ENCODE measurements at places on chromosomes 12 and 14. TPM values are rescaled to one million over a fixed set of nuclear protein-coding genes. Genes with fewer than 3 reads are reported as not detected.

- no peak for DNase-seq
Measured at GRCh38 chr14:62123961-62124360, 361.7 kb downstream of the SNAPC1 start.

DNA sequence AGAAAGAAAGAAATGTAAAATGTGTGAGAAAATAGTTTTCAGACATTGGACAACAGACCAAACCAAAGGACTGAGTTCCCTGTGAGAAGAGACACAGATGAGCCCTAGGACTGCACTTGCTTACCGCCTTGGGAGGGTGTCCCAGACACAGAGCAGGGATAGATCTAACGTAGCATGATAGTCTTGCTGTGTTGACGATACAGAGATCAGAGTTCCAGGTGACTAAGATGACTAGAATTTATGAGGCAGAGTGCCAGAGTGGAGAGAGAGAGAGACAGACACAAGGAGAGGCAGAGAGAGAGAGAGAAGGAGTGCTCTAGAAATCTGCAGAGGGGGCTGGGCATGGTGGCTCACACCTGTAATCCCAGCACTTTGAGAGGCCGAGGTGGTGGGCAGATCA lies 148.2 kb upstream of the LMNTD1 start:
- DNase-seq = no peak

GRCh38 chr12:76964784-76965571 lies 86.2 kb upstream of the CSRP2 start:
- no peak for DNase-seq

Gene LALBA
- not detected for total RNA-seq

DNA sequence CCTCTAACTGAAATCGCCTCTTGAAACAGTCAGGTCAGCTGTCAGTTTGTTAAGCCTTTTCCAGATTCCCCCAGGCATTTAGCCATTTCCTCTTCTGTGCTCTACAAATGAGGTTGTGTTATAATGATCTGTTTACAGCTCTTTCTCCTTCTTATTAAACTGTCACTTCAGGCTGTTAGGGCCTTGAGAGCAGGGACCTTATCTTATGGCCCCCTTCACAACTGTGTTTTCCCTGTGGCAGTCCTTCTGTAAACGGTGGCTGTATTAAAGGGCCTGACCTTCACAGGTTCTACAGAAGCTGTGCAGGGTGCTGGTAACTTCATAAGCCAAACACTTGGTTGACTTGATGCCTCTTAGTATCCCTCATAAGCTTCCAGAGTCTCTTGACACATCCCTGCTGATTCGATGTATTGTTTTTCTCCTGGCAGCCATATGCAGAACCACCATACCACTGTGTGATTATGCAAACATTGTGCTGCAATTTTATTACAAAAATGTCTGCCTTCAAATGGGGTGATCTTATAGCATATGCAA lies 104.7 kb downstream of the PLEKHA5 start:
- no peak for DNase-seq

Gene SPIC
- total RNA-seq = not detected

GRCh38 chr14:53962953-53963319 lies 6.3 kb upstream of the BMP4 start:
- no peak for DNase-seq

GRCh38 chr14:97444248-97444647 lies 647.1 kb downstream of the VRK1 start:
- no peak for DNase-seq

Gene BCL7A
- total RNA-seq = 4.9 TPM

Gene TMTC3
- 18.3 TPM for total RNA-seq

- DNase-seq = no peak
Measured at GRCh38 chr14:102229071-102229738, 75.8 kb downstream of the MOK start.

GRCh38 chr12:34389378-34390170 lies 367.3 kb downstream of the ALG10 start:
- no peak for DNase-seq

Gene SIRT4
- total RNA-seq = 1.4 TPM

Gene PIWIL1
- total RNA-seq = 0.79 TPM

GRCh38 chr12:50296554-50296953 lies 13.2 kb upstream of the LIMA1 start:
- DNase-seq = no peak

Gene TDRD9
- 0.72 TPM for total RNA-seq

DNA sequence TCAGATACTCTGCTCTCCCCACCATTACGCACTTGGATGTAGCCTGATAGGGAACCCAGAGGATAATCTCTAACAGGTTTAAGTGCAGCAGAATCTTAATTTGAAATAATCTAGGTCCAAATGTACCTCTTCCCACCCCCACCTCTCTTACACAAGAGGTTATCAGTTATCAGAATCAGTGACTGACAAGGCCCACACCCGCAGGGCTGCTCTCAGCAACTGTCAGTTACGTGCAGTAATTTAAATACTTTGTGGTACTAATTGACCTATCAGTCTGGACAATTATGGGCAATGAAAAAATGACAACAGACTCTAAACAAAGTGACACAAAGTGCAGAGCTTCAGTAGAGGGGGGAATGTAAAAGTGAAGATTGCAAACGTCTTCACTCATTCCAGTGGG lies 74.0 kb downstream of the CLIP1 start:
- no peak for DNase-seq

DNA sequence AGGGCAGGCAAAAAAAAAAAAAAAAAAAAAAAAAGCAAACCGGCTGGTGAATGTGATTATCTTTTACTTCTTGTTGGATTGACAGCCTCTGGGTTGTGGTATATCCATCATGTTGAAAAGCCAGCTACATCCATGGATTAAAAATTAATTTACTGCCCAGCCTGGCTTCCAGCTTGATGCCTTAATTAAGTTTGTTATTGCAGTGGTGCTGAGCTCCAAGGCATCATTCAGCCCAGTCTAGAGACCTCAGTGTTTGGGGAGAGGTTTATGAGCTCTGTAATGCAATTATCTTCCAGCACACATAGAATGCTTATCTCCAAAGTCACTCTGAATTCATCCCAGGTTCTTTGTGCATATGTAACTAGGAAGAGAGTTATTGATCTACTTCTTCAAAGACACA lies 114.8 kb downstream of the RIMBP2 start:
- DNase-seq = no peak

DNA sequence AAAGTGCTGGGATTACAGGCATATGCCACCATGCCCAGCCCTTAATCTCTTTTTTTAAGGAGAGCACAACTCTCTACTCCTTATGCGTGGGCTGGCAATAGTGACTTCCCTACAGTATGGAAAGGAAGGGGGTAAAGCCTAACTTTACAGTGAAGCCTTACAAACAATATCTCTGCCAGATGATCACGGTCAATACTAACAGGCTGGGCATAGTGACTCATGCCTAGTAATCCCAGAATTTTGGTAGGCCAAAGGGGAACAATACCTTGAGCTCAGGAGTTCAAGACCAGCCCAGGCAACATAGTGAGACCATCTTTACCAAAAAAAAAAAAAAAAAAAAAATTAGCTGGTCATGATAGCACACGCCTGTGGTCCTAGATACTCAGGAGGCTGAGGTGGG lies 5.6 kb downstream of the PYM1 start:
- no peak for DNase-seq

GRCh38 chr12:109170324-109170723 lies 53.9 kb downstream of the ACACB start:
- no peak for DNase-seq

Gene FAM222A
- total RNA-seq = 2.3 TPM

DNA sequence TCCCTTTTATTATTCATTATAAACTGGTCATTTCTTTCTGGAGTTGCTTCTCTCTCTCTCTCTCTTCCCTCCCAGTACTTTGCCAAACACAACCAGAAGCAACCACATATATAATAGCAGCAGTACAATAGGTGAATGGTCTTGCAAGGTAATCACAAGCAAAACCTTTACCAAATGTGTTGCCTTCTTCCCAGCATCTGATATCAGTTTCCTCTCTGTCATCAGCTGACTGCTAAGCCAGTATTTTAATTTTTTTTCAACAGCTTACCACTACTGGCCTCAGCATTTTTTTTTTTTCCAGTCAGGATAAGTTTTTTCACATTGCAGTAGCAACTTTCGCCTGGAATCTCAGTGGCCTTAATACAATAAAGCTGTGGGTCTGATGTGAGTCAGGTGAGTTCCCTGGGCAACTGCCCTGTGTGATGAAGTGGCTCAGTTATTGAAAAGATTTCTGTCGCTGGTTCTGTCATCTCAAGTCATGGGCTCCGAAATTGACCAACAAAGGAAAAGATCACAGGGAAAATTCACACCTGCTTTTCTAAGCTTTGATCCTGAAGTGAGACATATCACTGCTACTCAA lies 282.5 kb upstream of the AMIGO2 start:
- DNase-seq = no peak

GRCh38 chr12:53558631-53559030 lies 51.3 kb upstream of the NPFF start:
- no peak for DNase-seq

Gene NDUFA9
- total RNA-seq = 39.6 TPM

Gene MYRFL
- total RNA-seq = not detected

Gene KRT74
- not detected for total RNA-seq

DNA sequence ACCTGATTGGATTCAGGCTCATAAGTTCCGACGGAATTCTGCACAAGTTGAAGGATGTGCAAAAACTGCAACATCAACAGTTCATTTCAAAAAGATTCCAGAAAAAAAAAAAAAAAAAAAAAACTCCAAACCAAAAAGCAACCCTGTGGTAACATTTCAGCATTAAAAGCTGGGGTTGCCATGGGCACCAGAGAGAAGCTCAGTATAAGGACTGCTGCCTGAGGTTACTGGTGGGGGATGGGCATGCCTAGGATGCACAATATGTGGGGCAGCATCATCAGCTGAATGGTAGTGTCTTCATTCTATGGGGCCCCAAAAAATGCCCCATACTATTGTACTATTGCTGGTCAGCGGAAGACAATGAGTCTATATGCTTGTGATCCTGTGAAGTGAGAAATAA lies 44.7 kb downstream of the MBIP start:
- no peak for DNase-seq

- no peak for DNase-seq
Measured at GRCh38 chr14:99605299-99605961, 1.4 kb upstream of the CCDC85C start.

DNA sequence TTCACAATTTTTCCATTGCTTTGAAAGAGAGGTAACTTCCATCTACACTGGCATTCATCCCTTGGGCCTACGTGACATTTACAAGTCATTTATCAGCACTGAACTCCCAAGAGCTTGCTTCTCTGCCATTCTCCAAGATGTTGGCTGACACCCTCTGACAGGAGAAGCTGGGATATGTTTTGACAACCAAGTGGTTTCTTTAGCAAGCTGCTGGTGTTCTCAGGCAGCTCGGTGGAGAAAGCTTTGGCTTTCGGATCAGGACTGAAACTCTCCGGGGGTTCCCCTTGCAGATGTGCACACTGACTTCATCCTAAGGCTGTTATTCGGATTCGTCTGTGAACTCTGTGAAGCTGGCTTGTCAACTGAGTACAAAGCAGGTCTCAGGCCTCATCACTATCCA lies 15.7 kb downstream of the KCNA5 start:
- DNase-seq = no peak

DNA sequence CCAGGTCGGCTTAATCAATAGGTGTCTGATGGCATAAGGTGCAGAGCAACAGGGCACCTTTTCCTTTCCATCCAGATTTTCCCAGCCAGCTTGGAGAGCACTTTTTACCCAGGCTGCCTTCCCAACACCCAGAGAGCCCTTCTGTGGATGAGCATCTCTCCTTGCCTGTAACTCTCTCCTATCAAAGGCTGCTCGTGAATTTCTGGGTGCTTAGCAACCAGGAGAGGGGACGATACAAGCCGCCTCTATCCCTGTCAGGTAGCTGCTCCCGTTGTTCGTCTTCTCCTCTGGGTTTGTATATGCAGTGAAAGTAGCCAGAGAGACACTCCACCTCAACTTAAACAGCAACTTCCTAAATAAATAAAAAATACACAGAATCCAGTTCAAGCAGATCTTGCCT lies 124.2 kb downstream of the CACNA1C start:
- no peak for DNase-seq

DNA sequence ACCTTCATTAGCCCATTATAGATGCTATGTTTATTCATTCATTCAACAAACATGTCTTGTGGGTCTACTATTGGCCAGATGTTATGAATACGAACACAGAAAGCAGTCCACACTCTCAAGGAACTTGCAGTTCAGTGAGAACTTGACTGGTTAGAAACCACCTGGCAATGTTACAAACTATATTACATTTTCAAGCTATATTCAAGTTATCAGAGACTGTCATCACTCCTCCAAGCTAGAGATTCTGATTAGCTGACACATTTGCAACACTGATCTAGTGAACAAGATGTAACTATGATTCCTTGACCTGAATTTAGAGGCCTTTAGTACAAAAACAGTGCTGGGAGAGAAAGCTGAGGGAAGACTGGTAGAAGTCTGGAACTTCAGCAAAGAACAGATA lies 170.7 kb upstream of the EEA1 start:
- DNase-seq = no peak

DNA sequence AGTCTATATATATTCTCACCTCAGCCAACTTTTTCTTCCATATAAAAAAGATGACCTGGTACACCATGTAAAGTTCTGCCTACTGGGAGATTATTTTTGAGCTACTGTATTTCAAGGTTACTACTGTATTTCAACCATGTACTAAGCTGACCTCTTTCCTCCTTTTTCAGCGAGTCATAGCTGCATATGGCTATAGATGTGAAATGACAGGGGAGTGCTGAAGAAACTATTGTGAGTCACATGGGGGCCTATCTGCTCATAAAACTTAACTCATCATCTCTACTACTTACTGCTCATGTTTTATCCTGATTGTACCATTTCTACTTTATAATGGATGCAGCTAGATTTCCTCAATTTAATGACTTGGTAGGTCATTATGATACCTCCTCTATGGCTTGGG lies 571.4 kb upstream of the ATP2B1 start:
- DNase-seq = no peak

- DNase-seq = no peak
Measured at GRCh38 chr12:98227162-98227561, 288.2 kb upstream of the TMPO start.

Gene SERPINA10
- not detected for total RNA-seq

GRCh38 chr12:133107121-133107520 lies 23.0 kb downstream of the ZNF891 start:
- no peak for DNase-seq

Gene GDF3
- total RNA-seq = not detected

DNA sequence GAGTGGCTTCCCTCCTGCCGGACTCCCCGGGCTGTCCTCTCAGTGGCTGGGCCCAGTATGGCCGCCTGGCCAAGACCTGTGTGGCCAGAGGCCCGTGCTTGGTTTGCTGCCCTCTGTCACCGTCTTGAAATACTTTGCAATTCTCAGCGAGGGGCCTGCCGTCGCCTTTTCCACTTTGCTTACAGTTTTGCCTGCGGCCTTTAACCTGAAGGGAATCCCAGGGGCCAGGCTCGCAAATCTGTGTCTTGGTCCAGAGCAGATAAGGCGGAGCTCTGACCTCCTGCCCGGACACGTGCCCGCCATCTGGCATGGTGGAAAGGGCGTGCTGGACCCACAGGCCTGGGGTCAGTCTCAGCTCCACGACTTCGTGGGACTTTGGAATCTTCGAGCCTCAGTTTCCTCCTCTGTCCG lies 10.9 kb upstream of the AMN start:
- no peak for DNase-seq

Gene MYF6
- 0.44 TPM for total RNA-seq

Gene CAPS2
- 10.1 TPM for total RNA-seq

GRCh38 chr14:76328457-76329137 lies 47.3 kb upstream of the ESRRB start:
- DNase-seq = no peak

All from omental fat pad (tissue), 4 donors.